Activated CD8-positive, alpha-beta memory T cell treated with anti-CD3 and anti-CD28 coated beads for 1 hour (primary cell): ENCODE measurements at places on chromosomes 11 and 22.

GRCh38 chr22:39181778-39182177, 29.3 kb upstream of the CBX7 start:
- no peak for DNase-seq

- DNase-seq: no peak
Observed at GRCh38 chr22:31215018-31215535, 3.0 kb downstream of the LIMK2 start.

DNA sequence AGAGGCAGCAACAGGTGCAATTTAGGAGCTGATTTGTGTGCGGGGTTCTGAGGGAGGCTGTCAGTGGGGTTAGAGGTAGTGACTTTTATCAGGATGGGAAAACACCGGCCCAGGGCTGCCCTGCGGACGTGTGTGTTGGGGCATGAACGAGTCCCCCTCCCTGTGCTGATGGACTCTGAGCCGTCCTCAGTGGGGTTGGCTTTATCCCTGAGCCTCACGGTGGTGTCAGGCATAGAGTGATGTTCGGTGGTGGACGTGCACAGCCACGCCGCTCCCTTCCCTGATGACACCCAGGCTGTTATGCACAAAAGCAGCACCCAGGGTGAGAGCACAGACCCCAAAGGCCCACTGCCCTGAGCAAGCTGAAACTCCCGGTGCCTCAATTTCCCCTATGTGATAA, 809.1 kb downstream of the BRD1 start:
- DNase-seq: no peak

DNA sequence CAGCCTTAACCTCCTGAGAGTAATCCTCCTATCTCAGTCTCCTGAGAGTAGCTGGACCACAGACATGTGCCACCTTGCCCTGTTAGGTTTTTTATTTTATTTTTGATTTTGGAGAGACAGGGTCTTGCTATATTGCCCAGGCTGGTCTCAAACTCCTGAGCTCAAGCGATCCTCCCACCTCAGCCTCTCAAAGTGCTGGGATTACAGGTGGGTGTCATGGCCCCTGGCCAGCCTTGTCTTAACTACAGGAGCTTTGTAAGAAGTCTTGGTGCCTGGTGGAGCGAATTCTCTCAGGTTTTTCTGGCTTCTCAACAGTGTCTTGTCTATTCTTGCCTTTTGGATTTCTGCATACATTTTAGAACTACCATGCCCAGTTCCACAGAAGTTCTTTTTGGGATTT, 546.4 kb downstream of the TBC1D22A start:
- DNase-seq: no peak

GRCh38 chr11:62046568-62047100, 77.2 kb upstream of the INCENP start:
- DNase-seq: no peak

DNA sequence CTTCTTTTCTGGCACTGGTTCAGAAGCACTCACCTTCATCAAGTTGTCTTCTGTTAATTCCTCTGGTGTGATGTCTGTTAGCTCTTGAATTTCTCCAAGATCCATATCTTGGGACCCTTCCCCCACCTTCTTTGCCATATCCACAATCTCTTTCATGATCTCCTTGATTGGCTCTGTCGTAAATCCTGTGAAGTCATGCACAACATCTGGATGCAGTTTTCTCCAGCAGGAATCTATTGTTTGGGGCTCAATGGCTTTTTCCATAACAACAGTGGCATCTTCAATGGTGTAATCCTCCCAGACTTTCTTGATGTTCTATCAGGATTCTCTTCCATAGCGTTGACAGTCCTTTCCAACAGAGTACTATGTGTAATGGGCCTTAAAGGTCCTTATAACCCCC, 96.9 kb downstream of the CSTPP1 start:
- no peak for DNase-seq

DNA sequence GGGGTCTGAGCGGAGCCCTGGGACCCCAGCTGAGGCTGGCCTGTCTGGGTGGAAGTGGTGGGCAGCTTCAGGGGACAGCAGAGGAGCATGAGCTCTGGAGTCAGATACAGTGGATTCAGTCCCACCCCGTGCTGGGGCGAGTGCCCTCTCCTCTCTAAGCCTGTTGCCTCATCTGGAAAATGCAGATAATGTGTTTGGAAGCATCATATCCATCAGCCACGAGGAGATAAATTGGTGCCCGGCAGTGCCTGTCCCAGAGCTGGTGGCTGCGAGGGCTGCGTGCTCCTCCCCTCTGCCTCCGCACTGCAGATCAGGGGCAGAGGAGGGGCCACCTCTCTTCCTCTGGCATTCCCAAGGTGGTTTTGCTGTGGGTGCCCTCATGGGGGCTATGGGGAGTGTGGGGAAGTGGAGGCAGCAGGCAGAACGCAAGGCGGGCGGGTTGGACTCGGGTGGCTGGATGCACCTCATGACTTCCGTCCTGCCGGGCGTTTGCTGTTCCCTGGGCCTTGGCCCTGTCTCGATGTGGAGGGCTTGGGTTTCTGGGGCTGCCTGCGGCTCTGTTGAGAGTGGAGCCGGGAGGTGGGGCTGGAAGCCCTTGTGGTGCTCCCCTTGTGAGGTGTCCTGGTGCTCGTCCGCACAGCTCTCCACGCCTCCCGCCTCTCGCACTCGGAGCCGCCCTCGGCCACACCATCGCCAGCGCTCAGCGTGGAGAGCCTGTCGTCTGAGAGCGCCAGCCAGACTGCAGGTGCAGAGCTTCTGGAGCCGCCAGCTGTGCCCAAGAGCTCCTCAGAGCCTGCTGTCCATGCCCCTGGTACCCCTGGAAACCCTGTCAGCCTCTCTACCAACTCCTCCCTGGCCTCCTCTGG, 20.9 kb downstream of the MICALL1 start:
- DNase-seq: no peak

DNA sequence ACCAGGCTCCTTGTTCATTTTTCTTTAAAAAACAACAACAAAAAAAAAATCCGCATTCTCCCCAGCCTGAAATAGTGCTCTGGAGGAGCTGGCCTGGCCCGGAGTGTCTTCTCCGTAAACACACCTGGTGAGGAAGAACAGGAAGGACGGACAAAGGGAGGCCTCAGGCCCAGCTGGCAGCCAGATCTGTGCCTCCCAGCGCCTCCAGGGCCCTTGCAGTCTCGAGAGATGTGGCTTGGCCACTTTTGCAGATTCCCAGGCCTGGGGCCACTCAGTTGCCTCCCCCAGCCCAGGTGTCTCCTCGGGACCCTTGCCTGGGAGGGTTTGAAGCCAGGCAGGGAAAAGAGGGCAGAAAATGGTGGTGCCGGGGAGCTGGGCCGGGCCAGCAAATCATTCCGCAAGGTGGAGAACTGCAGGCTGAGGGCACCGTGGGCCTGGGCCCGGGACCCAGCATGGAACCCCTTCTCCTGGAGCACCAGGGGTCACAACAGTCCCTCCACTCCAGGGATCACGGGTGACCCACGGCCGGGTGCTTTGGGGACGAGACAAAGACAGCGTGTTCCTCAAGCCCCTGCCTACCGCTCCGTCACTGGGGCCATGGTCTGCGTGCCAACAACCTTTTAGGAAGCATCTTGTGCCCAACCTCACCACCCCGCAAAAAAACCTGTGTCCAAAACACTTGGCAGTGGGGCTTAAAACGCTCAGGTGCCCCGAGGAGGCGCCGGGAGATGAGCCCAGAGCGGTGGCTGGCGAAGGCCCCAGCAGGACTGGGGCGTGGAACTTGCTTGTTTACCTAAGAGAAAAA, 67.1 kb upstream of the WNT7B start:
- no peak for DNase-seq
